ENCODE measurements at places on chromosomes 12 and 14. TPM values are rescaled to one million over a fixed set of nuclear protein-coding genes. Genes with fewer than 3 reads are reported as not detected.

- DNase-seq, result no peak
- no peaks in the 10 kb centered on the region for H3K36me3 ChIP-seq
- no peaks in the 10 kb centered on the region for H3K27me3 ChIP-seq
- H3K4me1 ChIP-seq, result no peaks in the 10 kb centered on the region
- no peak overlapping the region for H3K27ac ChIP-seq
Measured at GRCh38 chr14:50997712-50998111, 53.4 kb upstream of the PYGL start.

- H3K36me3 ChIP-seq, result no peaks in the 10 kb centered on the region
Measured at GRCh38 chr14:41973178-41973577, 366.5 kb downstream of the LRFN5 start.

DNA sequence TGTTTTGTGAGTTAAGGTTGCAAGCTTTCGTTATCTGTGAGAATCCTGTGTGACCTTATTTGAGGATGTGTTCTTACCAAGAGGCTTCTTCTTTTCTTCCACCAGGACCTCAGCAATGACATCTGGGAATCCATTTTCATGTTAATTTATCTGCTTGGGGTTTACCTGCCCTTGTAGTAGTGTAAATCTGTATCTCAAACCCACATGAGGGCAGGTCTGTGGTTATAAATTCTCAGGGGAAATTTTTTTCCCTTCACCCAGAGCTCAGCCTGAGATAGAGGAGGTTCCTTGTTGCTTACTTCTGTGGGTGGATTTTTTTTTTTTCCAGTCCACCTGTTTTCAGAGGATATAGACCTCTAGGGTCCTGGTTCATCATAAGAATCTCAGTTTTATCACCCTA is 70.8 kb downstream of the AKAP6 start:
- H3K27ac ChIP-seq, result no peak overlapping the region
- no peak overlapping the region for H3K4me3 ChIP-seq
- H3K27me3 ChIP-seq, result no peaks in the 10 kb centered on the region
- no peak for DNase-seq
- no peaks in the 10 kb centered on the region for H3K4me1 ChIP-seq

- no peaks in the 10 kb centered on the region for H3K36me3 ChIP-seq
- H3K4me3 ChIP-seq, result no peak overlapping the region
- no peak for DNase-seq
- H3K27me3 ChIP-seq, result no peaks in the 10 kb centered on the region
- H3K27ac ChIP-seq, result no peak overlapping the region
- no peaks in the 10 kb centered on the region for H3K4me1 ChIP-seq
Measured at GRCh38 chr12:50678650-50679365, 85.1 kb upstream of the ATF1 start.

DNA sequence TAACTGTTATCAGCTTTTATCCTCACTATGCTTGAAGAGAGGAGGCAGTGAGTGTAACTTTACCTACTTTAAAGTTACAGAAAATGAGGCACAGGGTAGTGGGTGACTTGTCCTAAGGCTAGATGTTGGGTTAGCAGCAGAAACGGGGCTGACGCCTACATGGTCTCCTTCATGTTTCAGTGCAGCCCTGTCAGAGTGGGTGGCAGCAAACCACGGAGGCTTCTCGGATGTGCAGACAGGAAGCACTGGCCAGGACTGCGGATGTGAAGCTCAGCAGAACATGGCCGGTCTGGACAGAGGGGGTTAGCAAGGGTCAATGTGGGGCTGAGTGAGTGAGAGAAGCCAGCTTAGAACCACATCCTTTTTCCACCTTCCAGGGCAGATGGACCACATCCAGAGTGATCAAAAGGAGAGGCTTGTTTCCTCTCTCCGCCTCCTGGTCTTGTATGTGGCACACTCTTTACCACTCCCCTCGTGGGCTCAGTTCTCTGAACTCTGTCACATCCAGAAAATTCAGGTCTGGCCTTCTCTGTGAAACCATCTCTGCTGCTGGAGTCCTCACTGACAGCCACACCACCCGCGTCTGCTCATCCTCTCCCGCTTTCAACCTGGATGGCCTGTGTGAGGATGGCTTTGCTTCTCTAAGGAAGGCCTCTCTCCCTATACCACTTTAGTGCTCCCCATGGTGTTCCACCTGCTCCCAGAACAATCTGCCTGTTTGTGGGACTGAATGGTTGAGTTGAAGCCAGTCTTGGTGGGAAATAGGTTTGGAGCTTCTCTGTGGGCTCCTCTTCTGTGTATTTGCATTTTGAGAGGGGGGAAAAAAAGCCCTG is 14.1 kb downstream of the SUSD6 start:
- H3K36me3 ChIP-seq, result no peaks in the 10 kb centered on the region
- no peak for DNase-seq
- H3K27ac ChIP-seq, result peak overlapping the region; percentile 57
- H3K27me3 ChIP-seq, result no peaks in the 10 kb centered on the region
- H3K4me1 ChIP-seq, result peaks cover 8% of the 10 kb centered on the region

DNA sequence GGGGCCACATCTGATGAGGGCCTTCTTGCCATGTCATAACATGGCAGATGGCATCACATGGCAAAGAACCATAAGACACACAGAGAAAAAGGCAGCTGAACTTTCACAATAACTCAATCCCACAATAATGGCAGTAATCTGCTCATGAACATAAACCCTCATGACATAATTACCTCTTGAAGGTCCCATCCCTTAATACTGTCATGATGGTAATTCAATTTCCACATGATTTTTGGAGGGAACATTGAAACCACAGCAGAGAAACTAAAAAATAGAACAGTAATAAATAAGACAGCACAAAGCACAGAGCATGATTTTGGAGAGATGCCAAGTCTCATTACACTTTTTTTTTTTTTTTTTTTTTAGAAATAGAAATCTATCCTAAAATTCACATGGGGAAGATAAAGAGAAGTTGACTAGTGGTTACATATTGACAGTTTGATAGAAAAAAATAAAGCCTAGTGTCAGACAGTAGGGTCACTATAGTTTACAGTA is 61.8 kb upstream of the ATF7IP start:
- H3K27me3 ChIP-seq, result no peaks in the 10 kb centered on the region
- no peaks in the 10 kb centered on the region for H3K4me1 ChIP-seq
- H3K27ac ChIP-seq, result no peak overlapping the region

- no peak overlapping the region for H3K27ac ChIP-seq
- peak; percentile 71 for DNase-seq
- H3K4me1 ChIP-seq, result no peaks in the 10 kb centered on the region
- no peaks in the 10 kb centered on the region for H3K27me3 ChIP-seq
- no peak overlapping the region for H3K4me3 ChIP-seq
- H3K36me3 ChIP-seq, result no peaks in the 10 kb centered on the region
Measured at GRCh38 chr14:104935026-104935650, 10.5 kb downstream of the PLD4 start.

DNA sequence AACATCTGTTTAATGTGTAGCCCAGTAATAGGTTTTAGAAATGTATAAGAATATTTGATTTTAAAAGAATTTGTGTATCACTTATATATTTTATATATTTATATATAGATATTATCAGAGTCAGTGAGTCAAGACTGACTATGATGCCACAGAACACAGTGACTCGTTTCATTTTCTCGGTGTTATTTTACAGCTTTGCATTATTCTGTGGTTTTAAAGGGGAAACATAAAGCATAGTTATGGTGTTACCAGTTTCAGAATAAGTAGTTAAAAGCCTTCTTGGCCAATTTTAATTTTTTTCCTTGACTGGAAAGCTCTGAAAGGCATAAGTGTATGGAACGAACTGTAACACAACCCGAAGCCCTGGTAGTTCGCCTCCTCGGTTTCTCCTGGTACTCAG is 91.0 kb downstream of the GRIP1 start:
- H3K27ac ChIP-seq, result no peak overlapping the region
- DNase-seq, result no peak
- H3K27me3 ChIP-seq, result no peaks in the 10 kb centered on the region
- no peaks in the 10 kb centered on the region for H3K36me3 ChIP-seq

DNA sequence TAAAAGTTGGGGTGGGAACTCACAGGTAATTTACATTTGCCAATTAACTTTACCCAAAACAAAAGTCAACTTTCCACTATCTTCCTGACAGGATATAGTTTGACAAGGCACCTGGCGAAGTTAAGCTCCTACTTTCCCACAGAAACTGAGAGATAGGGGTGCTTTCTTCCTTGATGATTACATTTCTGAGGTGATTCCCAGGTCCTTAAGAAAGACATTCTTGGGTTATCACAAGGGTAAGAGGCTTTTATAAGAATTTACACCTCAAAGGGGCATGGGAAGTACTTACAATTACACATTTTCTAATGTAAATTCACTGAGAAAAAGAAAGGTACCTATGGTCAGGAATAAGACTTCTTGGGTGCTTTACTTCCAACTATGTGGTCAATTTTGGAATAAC is 660.9 kb upstream of the MGAT4C start:
- DNase-seq, result no peak
- no peak overlapping the region for H3K4me3 ChIP-seq
- H3K4me1 ChIP-seq, result no peaks in the 10 kb centered on the region

- H3K36me3 ChIP-seq, result no peaks in the 10 kb centered on the region
- no peaks in the 10 kb centered on the region for H3K27me3 ChIP-seq
- H3K27ac ChIP-seq, result no peak overlapping the region
- H3K4me1 ChIP-seq, result no peaks in the 10 kb centered on the region
- no peak overlapping the region for H3K4me3 ChIP-seq
Measured at GRCh38 chr12:118521036-118521370, 144.6 kb downstream of the SUDS3 start.

- DNase-seq, result no peak
- H3K27ac ChIP-seq, result no peak overlapping the region
- no peaks in the 10 kb centered on the region for H3K27me3 ChIP-seq
- H3K4me3 ChIP-seq, result no peak overlapping the region
Measured at GRCh38 chr12:131862084-131862441, 32.4 kb upstream of the ULK1 start.

DNA sequence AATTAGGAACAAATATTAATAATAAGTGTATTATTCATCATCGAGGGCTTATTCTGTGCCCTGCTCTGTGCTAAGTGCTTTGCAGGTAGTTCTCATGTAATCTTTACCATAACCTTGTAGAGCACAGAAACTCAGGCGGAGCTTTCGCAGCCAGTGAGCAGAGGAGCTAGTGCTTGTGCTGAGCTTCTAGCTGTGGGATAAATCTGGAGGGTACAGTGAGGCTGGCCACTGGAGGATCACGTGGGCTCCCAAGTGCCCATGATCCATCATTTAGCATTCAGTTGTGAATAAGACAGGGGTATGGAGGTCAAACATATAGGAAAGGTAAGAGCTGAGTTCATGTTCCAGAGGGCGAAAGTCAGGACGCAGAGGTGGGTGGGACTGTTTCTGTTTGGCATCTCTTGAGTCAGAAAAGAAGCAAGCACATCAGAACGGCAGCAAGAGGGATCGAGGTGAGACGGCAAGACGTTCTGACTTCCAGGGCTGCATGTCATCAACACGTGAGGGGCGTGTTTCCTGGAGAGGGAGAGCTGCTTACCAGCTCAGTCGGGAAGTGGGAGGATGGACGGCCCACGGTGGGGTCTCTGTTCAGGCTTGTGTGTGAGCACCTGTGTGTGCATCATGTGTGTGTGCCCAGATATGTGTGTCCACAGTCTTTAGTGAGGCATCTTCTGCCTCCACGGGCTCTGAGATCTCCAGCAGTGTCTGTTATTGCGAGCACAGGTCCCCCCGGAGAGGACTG is 16.8 kb upstream of the KRT80 start:
- no peaks in the 10 kb centered on the region for H3K27me3 ChIP-seq
- DNase-seq, result peak; percentile 46
- H3K4me3 ChIP-seq, result no peak overlapping the region
- peaks cover 19% of the 10 kb centered on the region for H3K4me1 ChIP-seq
- peak overlapping the region; percentile 88 for H3K27ac ChIP-seq

GRCh38 chr12:48788524-48788853 is 400 bp downstream of the ADCY6 start:
- peak overlapping the region; percentile 16 for H3K27ac ChIP-seq
- no peaks in the 10 kb centered on the region for H3K36me3 ChIP-seq
- DNase-seq, result no peak
- H3K4me3 ChIP-seq, result peak overlapping the region; percentile 98
- H3K27me3 ChIP-seq, result no peaks in the 10 kb centered on the region
- H3K4me1 ChIP-seq, result peaks cover 15% of the 10 kb centered on the region

GRCh38 chr12:10098791-10099190 is at the start of gene CLEC1A:
Gene CLEC1A, minus strand, starts transcription at chr12:10098985. Its CDS starts 63 bp downstream, at chr12:10098922.
- H3K4me3 ChIP-seq, result peak within 1 kb of the TSS; percentile 5
- H3K36me3 ChIP-seq, result no peaks in the 10 kb centered on the region
- peaks cover 3% of the 10 kb centered on the region for H3K27me3 ChIP-seq
- no peak for DNase-seq

DNA sequence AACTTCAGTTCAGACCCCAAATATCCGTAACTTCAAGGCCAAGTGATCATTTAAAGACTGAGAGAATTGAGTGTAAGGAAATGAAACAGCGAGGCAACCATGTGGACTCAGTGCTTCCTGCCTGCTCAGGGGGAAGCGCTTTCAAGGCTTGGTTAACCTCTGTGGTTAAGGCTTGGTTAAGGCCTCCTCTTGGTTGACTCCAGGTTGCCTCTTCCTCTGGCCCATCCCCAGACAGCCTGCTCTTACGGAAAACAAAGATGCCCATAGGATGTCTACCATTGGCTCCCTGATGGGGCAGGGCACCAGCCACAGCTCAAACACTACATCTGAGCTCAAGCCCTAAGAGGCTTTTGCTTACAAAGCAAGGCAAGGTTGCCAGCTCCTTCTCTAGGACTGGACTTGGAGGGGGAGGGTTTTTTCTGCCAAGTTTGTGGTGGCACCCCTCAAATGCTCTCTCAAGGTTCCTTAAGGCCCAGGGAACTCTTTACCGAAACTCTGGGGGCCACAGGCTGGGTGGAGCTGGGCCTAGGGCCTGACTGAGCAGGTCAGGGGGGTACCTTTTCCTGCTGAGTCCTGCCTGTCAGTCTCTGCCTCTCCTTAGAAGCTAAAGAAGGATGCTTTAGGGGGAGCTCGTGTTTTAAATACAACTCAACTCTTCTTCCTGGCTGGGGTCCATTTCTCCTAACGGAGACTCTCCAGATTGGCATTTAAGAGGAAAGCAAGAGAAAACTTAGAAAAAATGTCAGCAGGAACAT is 13.7 kb downstream of the COL2A1 start:
- H3K27me3 ChIP-seq, result no peaks in the 10 kb centered on the region
- H3K4me3 ChIP-seq, result no peak overlapping the region
- H3K4me1 ChIP-seq, result no peaks in the 10 kb centered on the region
- DNase-seq, result no peak

DNA sequence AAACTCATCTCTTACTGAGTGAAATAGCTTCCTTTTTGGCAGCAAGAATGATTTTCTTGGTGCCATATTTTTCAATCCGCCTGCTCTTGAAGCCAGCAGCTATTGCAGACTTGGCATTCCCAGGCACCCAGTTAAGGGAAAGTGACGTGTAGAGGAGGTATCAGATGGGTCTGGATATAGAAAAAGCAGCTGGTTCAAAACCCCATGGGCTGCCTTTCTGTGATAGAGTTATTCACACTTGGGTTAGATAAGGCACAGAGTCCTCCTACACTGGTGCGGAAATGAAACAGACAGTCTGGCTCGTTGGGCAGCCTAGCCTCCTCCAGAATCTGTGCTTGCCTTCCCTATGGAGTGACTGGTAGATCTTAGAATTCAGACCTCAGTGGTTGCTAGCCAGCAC is 62.2 kb downstream of the PTPN11 start:
- no peak overlapping the region for H3K4me3 ChIP-seq
- H3K36me3 ChIP-seq, result peaks cover 13% of the 10 kb centered on the region
- no peak overlapping the region for H3K27ac ChIP-seq
- no peaks in the 10 kb centered on the region for H3K4me1 ChIP-seq
- no peak for DNase-seq

Gene SPX
- 12.6 TPM for total RNA-seq

Gene CMA1
- total RNA-seq, result not detected

Gene PLBD1
- 11.8 TPM for total RNA-seq

Gene PLEKHG7
- 0.92 TPM for total RNA-seq

Gene GOLGA5
- total RNA-seq, result 15.2 TPM

Gene CIROP
- not detected for total RNA-seq

Gene CLEC1B
- total RNA-seq, result not detected

Gene TAS2R8
- total RNA-seq, result not detected

Gene FGF23
- not detected for total RNA-seq
